ENCODE measurements at places on chromosomes 7 and 10.
A peak's percentile ranks its signal among the peaks of the same experiment; 100 is the strongest.

GRCh38 chr7:101554584-101555268 lies 74.4 kb downstream of the MYL10 start:
- DNase-seq, result no peak

- no peak for DNase-seq
These were observed 53.2 kb upstream of the ZNF33B start for GRCh38 chr10:42691361-42692120.

GRCh38 chr7:49166441-49166840 lies 242.1 kb downstream of the CDC14C start:
- DNase-seq, result no peak

GRCh38 chr7:19491821-19492452 lies 216.9 kb downstream of the POLR1F start:
- peak; percentile 4 for DNase-seq

GRCh38 chr10:17506390-17506789 lies 52.0 kb upstream of the ST8SIA6 start:
- no peak for DNase-seq

- DNase-seq, result no peak
These were observed 163.6 kb downstream of the SUGCT start for GRCh38 chr7:40298421-40298820.

DNA sequence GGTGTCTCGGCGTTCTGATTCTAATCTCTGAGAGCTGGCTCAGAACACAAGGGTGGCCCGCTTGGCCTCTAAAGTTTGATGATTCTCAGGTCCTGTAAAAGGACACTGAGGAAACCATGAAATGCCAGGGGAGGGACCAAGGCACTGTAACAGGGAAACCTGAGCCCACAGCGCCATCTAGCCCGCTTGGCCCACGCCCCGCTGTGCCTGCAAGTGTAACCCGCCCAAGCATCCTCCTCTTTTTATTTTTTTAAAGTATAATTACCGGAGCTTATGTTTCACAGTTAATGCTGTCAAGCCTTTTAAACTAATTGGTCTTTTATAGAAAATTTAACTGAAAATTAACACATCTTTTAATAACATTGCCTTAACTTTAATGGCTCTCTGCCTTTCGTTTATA lies 734.7 kb downstream of the KCNMA1 start:
- DNase-seq, result peak; percentile 29

DNA sequence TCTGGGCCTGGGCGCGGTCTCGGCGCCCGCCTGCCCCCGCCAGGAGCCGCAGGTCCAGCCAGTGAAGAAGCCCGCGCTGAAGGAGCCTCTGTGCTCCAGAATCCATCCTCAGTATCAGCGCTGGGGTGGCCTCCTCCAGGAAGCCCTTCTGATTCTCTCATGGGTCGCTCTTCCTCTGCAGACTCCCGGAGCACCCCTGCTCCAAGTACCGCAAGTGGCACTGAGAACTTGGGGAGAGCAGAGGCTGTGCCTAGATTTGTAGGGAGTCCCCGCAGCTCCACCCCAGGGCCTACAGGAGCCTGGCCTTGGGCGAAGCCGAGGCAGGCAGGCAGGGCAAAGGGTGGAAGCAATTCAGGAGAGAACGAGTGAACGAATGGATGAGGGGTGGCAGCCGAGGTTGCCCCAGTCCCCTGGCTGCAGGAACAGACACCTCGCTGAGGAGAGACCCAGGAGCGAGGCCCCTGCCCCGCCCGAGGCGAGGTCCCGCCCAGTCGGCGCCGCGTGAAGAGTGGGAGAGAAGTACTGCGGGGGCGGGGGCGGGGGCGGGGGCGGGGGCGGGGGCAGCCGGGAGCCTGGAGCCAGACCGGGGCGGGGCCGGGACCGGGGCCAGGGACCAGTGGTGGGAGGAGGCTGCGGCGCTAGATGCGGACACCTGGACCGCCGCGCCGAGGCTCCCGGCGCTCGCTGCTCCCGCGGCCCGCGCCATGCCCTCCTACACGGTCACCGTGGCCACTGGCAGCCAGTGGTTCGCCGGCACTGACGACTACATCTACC lies at the start of gene ALOX5:
TSS of gene ALOX5 (plus strand) at position 641 of the 774 bp plus-strand sequence. CDS start at position 705, 64 bp downstream.
- DNase-seq, result peak; percentile 38

DNA sequence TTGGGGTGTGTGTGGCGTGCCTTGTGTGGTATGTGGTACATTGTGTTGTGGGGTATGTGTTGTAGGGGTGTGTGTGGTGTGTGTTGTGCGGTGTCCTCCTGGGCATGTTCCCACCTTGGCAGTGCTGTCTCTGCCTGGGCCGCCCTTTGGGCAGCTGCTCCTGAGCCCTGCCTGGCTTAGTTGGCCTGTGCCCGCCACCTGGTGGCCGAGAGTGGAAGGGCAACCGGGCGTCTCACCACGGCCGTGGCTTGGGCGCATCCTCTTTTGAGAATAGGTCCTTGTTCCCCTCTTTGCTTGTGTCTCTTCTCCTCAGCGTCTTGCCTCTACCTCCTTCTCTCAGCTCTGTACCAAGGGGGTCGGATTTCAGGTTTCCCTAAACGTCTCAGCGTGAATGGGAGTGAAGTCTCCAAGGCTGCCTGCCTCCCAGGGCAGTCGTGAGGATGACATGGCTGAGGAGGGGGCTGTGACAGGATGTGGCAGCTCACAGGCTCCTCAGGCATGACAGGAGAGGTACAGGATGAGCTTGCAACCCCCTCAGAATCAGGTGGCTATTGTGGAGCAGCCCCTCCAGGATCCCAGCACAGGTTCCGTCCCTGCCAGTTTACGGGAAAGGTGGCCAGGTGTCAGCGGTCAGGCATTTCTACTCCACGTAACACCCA lies 98.4 kb upstream of the PODXL start:
- DNase-seq, result peak; percentile 73

DNA sequence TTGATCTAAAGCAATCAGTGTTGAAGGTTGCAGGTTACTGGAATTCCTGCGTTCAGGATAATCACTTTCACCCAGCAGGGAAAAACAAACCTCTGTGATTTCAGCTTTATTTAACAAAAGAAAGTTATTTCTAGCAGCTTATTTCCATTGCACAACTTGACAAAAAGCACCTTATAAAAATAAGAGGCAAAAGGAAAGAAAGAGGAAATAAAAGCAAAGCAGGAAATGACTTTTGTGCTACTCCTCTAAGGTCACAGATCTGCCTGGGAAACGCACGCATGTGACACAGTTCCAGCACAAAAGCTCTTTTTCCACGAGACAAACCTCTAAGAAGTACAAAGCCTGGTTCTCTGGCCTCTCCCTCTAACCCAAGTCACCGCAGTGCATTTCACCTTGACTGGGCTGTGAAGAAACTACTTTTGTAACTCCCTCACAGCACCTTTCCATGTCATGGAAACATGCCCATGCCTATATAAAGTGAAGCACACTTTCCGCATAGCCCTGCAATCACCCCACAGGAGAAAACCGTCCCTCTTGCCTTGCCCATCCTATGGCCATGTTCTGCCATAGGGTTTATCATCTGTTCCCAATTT lies 870 bp downstream of the ANK3 start:
- no peak for DNase-seq

DNA sequence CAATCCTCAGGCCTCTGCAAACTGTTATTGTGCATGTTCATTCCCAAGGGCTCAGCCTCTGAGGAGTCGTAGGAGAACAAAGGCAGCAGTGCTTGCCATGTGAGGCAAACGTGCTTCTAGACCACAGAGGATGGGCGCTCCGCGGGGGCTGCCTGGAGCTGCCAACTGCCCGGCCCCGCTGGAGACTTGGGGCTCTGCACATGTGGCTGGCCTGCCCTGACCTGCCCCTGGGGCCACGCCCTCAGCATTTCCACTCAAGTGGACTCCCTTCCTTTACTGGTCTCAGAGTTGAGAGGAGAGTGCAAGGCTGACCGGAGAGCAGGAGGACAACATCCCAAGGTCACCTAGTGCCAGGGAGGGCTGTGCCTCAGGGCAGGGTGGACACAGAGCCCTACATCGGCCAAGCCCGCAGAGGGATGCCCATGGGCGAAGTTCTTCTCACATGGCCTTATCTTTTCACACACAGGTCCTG lies 222.3 kb upstream of the ZNF32 start:
- no peak for DNase-seq

DNA sequence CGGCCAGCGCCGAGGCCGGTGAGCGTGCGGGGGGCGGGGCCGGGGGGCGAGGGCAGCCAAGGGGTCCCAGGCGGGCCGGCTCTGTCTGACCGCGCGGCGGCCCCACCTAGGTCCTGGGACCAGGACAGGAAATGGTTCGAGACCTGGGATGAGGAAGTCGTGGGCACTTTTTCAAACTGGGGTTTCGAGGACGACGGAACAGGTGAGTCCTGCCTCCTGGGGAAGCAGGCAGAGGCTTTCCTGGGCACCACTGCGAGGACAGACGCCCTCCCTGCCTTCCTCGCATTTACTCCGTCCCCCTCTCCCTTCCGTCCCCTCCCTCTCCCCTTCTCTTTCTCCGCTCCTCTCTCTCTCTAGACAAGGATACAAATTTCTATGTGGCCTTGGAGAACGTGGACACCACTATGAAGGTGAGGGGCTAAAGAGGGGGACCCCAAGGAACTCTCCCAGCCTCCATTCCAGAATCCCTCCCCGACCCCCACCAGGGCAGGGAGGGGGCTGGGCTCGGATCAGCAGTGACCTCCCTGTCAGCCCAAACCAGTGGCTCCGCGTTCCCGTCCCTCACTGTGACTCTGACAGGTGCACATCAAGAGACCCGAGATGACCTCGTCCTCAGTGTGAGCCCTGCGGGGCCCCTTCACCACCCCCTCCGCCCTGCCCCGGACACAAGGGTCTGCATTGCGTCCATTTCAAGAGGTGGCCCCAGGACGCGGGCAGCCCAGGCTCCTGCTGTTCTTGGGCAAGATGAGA lies 2.6 kb upstream of the MUC12 start:
- no peak for DNase-seq

DNA sequence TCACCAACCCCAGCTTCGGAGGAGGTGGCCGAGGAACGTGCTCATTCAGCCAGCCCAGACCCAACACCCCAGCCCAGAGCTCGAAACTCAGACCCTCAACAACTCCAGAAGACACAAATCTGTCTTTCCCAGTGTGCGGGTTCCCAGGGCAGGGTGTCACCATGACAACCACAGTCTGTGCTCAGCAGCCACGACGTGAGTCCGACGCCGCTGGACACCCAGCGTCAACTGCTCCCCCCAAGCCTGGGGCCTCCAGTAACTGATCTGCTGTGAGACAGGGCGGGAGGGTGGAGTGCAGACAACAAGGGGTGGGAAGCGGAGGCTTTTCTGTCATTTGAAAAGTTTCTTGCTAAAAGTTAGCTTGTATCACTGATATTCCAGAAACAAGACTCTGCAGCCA lies 167.2 kb downstream of the MAD1L1 start:
- no peak for DNase-seq

DNA sequence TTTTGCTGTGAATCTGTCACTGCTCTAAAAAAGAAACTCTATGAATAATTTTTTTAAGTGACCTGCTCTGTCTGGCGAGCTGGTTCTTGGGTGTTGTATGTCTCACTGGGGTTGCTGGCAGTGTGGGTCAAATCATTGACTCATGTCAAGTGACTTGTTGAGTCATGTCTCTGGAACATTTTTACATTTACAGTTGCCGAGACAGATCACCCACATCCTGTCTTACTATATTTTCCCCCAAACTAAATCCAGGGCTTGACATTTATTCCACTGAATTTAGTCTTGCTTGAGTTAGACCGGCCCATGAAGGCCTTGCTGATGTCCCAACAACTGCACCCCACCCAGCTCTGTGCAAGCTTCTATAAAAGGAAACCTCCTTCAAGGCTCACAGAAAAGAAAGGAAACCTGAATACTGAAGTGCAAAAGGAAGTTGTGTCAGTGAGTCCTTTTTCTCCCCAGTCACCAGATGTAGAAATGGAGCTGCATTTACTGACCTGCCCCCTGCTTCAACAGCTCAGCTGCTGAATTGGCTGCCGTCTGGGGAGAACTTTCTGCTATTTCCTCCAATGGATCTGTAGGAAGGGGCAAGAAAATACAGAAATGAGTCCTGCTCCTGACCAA lies 290.3 kb downstream of the TNS3 start:
- no peak for DNase-seq

- no peak for DNase-seq
These were observed 48.2 kb downstream of the SHOC2 start for GRCh38 chr10:110967645-110968044.

- no peak for DNase-seq
These were observed 646.2 kb upstream of the GRM3 start for GRCh38 chr7:85997515-85997914.

Measured in NCI-H2171 (cell line).